ENCODE measurements at places on chromosomes 7 and 10.

DNA sequence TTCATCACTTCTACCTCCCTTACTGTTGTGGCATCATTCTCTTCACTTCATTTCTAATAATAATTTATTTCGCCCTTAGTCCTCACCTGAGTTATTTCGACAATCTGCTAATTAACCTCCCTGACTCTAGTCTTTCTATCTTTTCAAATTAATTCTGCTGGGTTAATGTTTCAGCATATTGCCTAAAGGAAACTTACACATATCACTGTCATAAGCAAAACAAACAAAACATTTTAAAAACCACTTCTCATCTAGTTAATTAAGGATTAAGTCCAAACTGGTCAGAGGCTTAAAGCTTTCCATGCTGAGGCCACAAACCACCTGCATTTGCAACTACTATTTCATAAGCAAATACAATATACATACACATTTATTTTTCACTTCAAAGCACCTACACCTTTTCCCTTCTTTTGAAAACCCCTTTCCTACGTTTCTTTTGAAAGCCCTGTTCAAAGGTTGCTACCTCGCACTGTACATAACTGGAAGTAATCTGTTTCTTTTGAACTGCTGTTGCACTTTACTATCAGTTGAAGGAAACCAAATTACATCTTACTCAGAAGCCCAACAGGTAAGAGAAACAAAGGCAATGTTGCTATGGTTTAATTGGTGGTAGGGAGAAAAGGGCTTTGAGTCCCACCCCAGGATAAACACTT is 10.3 kb downstream of the SEM1 start:
- DNase-seq, result no peak

- no peak for DNase-seq
Observed at GRCh38 chr10:42827201-42827600, 44.6 kb downstream of the BMS1 start.

DNA sequence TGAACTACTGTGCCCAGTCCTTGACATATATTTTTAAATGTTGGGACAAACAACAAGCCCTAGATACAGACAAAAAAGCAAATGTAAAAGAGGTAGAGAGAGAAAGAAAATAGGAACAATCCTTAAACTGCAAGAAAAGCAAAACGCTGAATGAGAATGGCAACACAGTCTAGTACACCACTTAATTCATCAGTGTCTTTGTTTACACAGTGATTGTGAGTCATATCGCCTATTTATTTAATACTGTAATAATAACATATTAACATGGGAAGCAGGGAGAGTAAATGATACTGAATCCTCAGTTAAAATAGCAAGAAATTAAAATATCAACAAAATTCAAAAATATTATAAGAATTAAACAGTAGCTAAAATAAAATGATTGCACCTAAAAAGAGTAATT is 9.8 kb upstream of the LRRTM3 start:
- no peak for DNase-seq

DNA sequence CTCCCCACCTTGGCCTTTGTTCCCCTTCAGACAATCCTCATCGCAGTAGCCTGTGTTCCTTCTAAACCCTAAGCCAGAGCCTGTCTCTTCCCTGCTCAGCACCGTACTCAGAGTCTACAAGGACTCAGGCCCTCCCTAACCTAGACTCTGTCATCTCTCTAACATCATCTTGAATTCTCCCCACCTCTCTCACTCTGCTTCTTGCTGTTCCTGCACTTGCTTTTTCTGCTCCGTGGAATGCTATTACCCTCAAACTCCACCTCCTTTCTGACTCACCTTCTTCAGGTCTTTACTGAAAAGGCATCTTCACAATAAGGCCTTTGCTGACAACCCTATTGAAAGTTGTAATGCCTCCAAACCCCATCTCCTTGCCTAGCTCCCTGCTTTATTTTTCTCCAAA is 141.0 kb downstream of the DKK1 start:
- DNase-seq, result no peak

DNA sequence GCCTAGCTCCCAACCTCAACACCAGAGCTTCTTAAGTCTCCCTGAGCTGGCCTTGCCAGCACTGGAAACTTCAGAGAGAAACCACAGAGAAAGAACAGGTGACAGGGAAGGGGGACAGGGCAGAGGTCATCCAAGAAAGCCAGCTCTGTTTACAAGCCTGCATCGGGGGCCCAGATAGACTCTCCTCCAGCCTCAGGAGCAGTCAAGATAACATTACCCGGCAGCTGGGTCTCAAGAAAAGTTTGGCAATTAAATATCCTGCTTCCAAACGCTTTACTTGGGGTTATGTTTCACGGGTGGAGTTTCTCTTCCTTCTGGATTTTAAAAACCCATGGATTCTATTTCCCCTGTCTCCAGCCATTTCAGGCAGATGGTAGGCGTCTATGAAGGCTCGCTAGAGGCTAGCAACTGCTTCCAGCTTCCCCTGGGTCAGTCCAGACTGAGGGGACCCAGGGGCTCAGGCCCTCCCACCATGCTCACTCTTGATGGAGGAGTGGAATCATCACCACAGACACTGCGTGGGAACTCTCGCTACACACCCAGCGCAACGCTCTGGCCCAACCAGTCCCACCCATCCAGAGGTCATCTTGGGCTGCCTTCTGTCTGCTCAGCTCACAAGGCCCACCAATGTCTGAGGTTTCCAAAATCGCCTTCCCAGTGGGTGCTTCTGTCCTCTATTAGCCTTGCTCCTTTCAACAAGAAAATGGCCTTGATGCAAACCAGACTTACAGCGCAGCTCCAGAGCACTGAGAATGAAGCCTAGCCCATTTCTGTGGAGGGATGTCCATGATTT is 48.8 kb downstream of the SH3PXD2A start:
- no peak for DNase-seq

DNA sequence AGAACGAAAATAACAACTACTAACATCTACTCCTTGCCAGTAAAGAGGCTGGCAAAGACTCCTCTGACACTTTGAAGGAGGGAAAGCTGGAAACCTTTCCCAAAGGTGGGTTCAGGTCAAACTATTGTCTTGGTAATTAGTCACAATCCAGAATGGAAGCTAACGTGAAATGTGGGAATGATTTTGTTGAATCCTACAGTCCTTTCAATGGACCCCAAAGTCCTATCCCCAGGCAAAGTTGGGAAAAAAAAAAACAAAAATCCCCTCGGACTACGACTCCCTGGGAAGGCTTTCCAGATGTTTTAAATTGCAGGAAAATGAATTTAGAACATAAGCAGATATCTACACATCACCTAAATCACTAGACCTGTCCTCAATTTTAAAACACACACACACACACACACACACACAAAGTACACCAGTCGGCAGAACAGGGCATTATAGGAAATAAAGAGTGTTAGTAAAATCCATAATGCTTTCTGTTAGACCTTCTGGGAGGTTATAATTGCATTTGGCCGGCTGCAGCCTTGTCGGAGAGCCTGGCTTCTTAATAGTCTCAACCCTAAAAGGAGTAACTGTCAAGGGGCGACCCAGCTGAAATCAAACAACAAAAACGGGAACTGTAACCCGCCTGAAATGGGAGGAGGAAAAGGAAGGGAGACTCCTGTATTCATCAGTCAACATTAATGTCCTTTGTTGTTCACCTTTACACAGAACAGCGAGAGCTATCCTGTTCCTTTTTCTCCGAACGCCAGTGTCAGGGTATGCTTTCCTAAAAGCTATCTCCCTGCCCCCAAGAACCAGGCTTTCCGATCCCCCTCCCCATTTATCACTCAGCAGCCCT is 1.5 kb downstream of the DOCK4 start:
- DNase-seq, result no peak

All from tibial artery (tissue), 4 donors.